ENCODE measurements at places on chromosomes 6 and 20.

- no peak for DNase-seq
Observed at GRCh38 chr6:169778646-169779045, 27.2 kb downstream of the ERMARD start.

DNA sequence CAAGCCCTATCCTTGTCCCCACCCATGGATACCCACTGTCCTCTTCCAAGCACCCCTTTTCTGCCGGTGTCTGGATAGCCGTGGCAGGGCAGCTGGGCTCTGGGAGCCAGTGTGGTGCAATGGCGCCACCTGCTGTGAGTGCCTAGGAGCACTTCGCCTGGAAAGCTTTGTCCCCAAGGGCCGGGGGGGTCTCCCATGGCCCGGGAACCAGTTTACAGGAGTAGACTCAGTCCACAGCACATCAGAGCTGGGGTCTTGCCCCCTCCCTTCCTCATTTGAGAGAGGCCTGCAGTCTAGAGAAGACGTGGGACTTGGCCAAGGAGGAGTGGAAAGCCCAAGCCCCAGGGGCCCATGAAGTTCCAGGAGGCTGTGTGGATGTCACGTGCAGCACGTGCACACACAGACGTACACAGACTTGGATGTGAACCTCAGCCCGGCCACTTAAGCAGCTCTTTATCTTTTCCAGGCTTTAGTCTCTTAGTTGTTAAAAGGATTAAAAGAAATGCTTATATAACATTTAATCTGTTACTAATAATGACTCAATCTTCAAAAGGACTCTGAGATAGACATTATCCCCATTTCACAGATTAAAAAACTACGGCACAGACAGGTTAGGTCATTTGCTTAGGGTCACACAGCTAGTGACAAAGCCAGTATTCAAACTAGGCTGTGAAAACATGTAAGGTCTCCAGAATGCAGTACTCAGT, 40.9 kb upstream of the CDH22 start:
- DNase-seq = peak; percentile 87

- DNase-seq = no peak
Observed at GRCh38 chr20:11772226-11772730, 145.4 kb upstream of the BTBD3 start.

DNA sequence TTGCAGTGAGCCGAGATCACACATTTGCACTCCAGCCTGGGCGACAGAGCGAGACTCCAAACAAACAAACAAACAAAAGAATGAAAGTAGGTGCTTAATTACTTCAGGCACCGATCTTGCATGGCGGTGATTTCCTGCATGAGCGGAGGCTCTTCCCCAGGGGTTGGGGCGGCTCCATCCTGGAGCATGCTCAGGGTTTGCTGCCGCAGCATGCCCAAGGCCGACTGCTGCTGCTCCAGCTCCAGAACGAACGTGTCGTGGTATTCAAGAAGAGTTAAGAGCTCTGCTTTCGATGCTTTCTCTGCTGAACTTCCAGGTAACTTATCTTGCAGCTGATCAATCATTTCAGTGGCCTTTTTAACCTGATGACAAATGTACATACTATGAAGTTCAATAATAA, 313.8 kb downstream of the SYNE1 start:
- DNase-seq = peak; percentile 3

- no peak for DNase-seq
Observed at GRCh38 chr20:57126481-57127092, 139.9 kb downstream of the BMP7 start.

- DNase-seq = no peak
Observed at GRCh38 chr6:149593408-149593807, 27.2 kb downstream of the GINM1 start.

GRCh38 chr6:15628499-15629131, 34.2 kb downstream of the DTNBP1 start:
- DNase-seq = no peak

DNA sequence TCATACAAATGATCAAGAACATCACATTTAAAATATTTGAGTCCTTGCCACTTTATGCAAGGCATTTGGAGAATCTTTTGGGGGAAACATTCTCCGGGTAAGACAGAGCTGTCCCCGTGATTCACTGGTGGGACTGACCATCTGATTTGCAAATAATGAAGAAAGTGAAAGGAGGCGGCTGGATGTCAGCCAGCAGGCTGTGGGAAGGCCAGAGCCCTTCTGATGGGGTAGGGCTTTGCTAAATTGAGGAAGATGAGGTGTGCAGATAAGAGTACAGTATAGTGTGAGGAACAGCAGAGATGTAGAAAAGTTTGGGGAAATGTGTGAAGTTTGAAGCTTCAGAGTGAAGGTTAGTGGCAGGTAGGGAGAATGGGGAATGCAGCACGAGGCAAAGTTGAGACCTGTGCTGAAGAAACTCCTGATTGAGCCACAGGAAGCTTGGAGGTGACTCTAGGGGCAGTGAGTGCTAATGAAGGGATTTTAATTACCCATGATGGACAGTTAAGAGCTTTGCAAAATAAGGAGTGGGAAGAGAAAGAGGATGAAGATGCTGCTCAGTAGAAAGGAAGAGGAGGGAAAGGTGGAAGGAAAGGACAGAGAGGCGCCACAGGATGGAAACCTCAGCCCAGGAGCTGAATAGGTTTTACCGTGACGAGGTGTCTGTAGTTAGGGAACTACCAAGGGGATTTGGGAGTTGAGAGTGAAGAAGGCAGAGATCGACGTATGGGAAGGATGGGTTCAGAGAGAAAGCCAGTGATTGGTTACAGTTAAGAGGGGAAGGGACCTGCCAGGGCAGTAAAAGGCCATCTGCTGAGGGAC, 68.7 kb downstream of the SNX9 start:
- DNase-seq = no peak
